ENCODE measurements at places on chromosomes 2 and 18.

DNA sequence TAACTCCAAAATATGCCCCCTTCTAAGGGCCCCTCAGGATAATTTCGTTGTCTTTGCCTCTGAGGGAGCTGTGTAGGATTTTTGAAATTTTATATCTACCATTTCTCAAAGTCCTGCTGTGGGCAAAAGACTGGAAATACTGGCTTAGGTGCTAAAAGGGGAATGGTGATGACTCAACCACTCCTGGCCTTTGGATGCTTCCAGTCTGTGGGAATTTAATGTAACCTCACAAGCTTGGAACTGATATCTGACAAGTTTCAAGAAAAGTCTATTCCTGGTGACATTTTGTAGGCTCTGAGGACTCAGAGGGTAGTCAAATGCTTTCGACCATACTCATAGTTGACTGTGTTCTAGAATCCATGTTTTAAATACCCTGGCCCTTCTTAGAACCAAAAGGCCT lies 3.4 kb upstream of the APCDD1 start:
- no peak for DNase-seq

DNA sequence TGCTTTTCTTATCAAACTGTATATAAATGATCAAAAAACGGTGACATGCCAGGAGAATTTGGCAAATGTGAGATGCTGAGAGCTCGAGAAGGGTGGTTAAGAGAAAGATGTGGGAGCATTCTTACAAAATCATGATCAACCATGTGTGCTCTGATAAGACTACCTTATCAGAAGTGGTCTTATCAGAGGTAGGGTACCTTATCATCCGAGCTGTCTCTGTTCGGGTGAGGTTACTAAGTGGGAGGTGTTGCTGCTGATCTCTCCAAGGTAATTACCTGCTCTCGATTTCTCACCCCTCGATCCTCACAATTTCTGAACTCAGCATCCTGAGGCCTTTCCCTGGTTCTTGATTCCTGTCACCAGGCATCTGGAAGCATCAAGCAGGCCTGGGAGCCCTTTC lies 813.0 kb upstream of the ID2 start:
- no peak for DNase-seq

DNA sequence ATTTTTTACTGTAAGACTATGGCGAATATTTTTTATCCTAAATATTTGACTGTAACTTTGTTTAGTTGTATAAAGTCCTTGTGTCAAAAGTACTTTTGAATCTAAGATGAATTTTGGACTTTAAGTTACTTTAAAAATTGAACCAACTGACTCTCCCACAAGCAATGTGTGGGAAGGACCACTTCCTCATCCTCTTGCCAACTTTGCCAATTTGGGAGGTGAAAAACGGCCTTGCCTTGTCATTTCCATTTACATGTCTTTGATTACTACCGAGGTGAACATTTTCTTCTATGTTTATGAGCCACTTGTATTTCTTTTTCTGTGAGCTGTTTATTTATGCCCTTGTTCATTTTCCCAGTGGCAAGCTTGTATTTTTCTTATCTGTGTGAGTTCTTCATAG lies 12.8 kb upstream of the MSGN1 start:
- DNase-seq: no peak

DNA sequence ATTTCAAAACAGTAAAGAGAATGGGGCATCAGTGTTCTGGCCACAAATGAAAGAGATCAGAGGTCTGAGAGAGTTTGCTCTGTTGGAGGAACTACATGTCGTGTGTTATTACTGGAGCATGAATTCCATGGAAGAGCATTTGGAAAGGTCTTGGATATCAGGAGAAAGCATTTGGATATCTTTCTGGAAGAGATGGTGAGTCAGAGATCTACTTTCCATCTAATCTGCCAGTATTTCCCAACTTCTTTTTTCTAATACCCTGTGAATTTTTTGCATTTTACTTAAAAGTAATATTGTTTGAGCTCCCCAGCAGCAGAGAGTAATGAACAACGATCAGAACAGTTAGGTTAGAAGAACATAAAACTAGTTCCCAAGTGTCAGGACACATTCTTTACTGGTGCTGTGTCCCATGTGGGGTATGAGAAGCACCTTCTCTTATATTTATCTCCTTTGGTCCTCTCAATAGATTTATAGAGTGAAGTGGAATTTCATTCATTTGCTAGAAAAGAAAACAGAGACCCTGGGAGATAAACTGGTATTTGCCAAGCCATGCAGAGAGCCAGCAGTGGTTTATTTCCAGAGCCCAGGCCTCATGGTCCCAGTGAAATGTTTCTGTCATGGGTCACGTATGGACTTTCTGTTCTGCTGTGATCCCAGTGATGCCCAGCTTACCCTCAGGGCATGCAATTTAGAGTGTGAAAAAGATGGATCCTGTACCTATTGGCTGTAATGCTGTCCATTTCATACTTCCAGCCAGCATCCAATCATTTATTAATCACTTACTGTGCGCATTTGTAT lies 130.8 kb upstream of the NT5C1B start:
- DNase-seq: no peak

- DNase-seq: no peak
Observed at GRCh38 chr18:5941890-5942289, 46.6 kb upstream of the TMEM200C start.

- DNase-seq: no peak
Observed at GRCh38 chr2:207254591-207255464, 89.1 kb upstream of the KLF7 start.

DNA sequence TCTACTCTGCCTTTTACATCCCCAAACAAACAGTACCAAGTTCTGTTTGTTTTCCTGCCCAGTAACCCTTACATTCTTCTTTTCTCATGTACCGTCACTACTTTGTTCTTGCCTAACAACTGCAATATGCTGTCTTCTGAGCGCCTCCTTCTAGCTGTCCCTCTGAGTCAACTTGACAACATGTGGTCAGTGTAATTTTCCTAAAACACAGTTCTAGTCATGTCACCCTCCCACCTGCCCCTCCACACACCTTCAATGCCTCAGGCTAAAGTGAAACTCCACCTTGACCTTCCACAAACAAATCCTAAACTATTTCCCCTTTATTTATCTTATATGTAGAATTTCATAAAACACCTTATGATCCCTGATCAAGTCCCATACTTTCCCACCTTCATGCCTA lies 124.6 kb upstream of the CD302 start:
- DNase-seq: no peak

DNA sequence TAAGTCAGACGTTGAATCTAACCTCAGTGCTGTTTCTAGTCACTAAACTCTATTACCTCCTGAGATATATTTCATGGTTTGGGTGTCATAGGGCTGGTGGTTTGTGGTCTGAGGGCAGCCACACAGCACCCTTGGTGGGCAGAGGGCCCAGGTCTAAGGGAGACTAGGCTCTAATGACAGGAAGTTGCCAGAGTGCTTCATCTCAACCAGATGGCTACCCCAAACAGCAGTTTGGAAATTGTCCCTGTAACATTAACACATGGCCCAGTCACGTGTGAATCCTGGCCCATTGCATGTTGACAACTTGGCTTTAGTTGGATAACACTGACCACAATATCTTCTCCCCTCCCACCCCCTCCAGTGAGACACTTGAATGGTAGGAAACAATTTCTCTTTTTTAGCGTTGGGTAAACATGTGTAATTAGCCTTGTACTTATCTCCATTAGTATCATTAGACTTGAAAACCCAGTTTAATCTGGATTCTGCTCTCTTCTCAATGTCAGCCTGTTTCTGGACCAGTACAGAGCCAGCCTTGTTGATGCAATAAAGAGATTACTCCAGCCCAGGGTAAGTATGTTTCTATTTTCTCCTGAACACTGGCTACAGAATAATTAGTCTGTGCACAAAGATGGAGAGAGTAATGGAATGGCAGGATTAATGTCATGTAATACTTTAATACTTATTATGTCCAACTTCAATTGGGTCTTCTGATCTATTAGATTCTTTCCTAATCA lies 187.8 kb upstream of the SIX3 start:
- no peak for DNase-seq

- no peak for DNase-seq
Observed at GRCh38 chr2:240983361-240983995, 14.9 kb upstream of the SNED1 start.

DNA sequence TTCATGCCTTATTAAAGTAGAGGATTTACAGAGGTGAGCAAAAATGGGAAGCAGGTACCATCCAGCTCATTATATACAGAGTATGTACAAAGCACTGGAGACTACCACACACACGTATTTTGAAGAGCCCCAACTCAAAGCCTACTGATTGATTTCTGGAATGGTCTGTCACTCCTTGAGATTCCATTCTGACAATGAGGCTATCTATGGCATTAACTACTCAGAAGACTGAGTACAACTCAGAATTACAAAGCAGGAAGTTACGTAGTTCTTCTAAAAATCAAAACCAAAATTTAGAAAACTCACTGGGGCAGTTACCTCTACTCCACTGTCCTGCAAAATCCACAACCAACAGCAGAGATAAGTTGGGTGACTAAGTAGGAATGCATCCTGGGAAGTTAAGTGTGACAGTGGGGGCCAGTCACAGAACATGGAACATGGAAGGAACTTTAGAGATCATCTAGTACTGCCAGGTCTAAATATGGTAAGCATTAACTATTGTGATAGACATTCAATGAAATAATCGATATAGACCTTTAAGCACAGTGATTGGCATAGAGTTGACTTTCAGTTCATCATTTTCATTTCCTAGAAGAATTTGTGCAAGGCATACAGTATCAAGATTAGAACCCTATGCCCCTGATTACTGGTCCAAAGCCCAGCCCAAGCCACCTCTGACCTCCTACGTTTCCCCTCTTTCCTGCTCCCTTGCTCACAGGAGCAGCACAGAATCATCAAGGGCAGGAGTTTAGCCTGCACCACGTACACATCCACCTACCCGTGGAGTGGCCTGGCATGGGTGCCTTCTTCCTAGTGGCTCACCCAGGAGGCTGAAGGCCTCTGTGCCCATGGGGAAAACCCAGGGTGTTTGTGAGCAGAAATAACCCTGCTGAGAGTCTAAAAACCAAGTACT lies 80.1 kb upstream of the FOSL2 start:
- DNase-seq: no peak

DNA sequence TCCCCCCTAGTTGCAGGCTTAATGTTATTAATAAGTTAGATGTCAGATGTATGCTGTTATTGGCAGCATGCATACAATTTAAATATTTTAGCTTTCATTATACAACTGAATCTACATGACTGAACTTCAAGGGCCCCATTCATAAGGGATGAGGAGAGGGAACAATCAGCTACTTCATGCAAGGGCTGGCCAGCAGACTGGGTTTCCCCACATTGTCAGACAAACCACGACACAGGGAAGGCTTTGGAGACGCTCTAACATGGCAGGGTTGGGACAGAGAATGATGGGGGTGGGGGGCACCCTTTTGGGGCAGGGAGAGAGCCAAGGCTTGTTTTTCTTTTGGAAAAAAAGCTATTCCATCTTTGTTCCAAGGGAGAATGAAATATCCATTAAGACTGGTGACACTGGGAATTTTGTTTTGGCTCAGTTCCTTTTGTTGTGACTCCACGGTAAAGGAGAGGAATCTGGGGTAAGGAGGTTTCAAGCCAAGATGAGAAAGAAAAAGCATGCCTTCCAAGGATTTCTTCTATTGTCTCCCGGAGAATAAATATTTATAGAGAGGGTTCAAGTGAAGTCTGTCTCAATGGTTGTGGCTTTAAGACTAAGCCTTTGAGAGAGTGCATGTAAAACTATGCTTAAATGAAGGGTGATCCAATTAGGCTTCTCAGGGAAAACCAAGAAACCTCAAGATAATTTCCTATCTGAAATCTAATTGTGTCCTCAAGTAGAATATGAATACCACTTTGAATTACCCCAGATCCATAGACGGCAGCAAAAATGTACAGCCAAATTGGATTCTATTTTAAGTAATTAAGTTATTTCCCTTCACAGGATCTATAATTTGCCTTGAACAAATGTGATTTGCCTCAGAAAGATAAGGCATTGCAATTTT lies 5.4 kb downstream of the CXCR4 start:
- DNase-seq: peak; percentile 38

- DNase-seq: no peak
Observed at GRCh38 chr2:120955427-120955826, 219.8 kb downstream of the GLI2 start.

- no peak for DNase-seq
Observed at GRCh38 chr18:10099539-10100140, 185.8 kb downstream of the VAPA start.

DNA sequence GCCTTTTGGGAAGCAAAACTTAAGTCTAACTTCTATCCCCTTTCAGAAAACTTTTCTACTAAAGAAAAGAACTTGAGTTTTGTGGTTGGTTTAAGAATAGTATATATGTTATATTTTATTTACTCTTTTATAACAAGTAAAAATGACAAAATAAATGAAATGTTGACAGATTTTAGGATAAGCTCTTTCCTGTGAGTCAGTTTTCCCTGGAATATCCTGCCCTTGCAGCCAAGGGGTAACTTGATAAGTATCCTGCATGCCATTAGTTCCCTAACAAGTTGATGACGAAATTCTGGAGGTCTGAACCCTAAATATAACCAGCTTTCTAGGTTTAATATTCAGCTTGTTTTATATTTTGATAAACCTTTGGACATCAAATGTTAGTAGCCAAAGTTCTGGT lies 7.3 kb upstream of the HTR2B start:
- DNase-seq: no peak

- no peak for DNase-seq
Observed at GRCh38 chr2:62604336-62604735, 98.3 kb upstream of the TMEM17 start.

GRCh38 chr2:218010140-218010983 lies 7.6 kb upstream of the TNS1 start:
- DNase-seq: no peak

GRCh38 chr2:40041422-40042382 lies 262.6 kb upstream of the THUMPD2 start:
- no peak for DNase-seq

DNA sequence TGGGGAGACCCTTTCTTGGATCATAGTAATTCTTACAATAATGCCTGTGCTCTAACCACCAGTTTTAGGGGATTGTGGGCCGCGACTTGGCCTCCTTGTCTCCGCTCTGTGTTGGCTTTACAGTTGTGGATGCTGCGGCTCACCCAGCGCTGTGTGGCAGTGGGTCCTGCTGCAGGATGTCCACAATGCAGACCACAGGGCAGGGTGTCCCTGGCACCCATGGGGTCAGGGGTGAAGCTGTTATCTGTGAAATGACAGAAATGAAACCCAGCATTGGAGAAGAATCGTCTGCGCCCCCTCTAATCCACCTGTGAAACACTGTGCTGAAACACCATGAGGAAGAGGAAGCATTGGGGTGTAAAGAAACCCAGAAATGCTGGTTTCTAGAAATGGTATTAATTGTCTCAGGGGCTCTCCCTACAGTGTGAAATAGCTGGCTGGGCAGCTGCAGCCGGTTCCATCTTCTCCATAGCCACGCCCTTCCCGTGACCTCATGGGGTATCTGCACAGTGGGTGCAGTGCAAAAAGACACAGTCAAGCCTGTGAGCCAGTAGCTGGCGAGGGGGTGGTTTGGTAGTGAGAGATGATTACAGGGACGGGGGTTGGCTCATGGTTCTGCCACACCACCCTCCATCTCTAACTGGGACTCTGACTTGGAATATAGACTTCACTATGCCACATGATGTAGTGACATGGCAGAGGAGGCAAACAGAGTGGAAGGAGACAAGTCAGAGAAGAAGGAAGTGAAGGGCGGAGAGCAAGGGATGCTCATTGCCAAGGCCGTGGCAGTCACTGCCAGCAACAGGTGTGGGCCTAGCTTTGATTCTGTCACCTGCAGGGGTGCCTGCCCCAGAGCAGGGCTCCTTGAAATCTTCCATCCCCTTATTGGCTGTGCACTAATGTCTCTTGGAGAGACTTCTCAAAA lies 16.2 kb downstream of the INPP4A start:
- DNase-seq: no peak

GRCh38 chr2:224801360-224801759 lies 85.2 kb upstream of the CCDC195 start:
- DNase-seq: no peak

GRCh38 chr2:38201784-38202183 lies 125.8 kb upstream of the CYP1B1 start:
- no peak for DNase-seq

GRCh38 chr2:127586136-127586535 lies 50.7 kb downstream of the MYO7B start:
- no peak for DNase-seq

All from nucleus accumbens (tissue), 56 donors.